ENCODE measurements at places on chromosomes 2 and 18.

DNA sequence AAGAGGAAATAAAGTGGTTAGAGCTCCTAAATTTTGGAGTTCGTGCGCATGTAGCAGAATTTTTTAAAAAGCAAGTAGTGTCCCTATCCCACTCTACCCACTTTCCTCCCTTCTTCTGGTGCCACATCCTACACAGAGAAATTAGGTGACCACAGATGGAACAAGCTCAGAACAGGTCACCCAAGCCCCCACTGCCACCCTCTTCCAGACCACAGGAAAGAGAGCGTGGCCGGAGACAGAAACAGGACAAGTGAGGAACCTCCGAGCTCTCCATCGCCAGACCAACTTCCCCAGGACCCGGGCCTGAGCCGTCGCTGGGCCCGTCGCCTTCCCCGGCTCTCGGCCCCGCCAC is 433 bp downstream of the NPC1 start:
- DNase-seq = no peak

GRCh38 chr2:239726631-239727181 is 298.4 kb downstream of the NDUFA10 start:
- DNase-seq = no peak

DNA sequence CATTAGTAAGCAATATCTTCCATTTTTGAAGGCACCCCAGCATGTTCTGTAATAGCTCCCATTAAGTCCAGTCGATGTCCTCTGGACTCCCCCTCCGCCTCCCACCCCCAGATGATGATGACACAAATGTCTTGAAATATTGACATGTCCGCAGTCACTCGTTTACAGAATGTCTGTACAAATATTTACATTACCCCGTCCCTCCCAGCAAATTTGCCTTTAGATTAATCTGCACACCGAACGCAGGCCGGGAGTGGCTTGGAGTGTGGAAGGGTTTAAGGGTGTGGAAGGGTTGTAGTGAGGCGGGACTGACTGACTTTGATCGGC is 853 bp upstream of the OSBPL6 start:
- no peak for DNase-seq

DNA sequence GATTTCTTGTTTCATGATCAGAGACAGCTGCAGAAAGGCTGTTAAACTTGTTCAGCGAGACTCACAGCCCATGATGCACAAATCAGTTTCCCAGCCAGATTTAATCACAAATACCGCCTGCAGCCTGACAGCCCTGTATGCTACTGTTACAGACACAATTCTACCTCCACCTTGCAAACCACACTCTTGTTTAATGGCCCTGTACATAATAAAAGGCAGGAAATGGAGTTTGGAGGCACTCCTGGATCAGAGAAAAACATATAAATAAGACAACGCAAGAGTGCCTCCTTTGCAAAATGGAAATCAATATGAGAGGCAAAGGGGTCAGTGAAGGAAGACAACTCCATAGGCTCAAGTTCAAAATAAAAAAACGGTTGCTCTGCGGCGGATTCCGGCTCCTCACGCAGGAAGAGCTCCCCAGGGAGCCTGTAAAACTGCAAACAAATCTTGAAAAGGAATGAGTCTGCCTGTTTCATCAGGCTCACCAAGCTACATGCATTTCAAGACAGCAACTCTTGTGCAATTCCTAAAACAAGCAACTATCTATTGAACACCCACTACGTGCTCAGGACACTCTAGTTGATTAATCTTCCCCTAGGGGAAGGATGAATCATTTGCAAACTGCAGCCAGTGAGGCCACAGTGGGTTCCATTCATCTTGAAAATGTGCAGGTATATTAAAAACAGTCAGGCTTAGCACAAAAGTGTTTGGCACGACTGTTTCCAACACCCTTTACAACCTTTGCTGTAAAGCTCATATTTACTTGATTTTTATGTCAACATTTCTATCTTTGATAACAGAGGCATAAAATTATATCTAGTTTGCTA is 37.5 kb downstream of the TBC1D8 start:
- DNase-seq = peak; percentile 99

DNA sequence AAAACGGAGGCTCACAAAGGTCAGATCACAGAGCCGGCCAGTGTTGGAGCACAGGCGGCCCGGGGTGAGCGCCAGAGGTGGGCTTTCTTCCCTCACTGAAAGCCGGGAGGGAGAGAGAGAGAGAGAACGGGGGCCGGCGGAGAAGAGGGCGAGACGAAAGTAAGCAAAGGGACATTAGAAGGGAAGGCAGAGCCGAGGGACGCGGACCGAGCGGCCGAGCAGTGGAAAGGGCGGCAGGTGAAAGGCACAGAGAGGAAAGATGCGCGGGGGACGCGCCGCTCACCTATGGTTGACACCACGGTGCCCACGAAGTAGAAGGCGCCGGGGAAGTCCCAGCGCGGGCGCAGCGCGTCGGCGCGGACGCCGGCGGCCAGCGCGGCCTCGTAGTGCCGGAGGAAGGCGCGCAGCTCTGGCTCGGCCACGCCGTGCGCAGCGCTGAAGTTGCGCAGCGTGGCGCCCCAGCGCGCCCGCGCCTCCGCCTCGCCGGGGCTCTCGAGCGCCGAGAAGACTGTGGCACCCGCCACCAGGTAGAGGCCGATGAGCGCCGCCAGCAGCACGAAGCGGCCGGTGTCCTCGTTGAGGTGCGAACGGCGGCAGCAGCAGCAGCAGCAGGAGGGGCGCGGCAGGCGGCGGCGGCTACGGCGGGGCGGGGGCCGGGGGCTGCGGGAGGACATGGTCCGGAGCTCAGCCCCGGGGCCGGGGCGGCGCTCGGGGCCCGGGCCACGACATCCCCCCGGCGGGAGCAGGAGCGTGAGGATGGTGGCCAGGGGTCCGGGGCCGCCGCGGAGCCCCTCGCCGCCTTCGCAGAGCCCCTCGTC is 166.9 kb downstream of the MSH2 start:
- peak; percentile 6 for DNase-seq

DNA sequence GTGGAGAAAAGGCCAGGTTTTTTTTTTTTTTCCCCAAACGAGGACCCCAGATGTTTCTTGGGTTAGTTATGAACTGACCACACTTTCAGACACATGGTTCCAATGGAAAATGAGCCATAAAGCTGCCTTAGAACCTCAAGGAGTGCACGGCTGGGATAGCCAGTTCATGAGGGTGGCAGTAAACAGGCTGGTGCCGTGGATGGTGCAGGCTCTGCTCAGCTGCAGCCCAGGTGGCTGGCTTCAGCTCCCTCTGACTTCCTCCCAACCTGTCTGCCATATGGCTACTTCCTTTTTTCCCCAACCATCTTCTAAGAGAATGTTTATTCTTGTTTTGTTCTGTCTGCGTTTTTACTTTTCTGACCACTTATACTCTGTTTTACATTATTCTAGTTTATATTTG is 109.8 kb upstream of the LMAN1 start:
- no peak for DNase-seq

DNA sequence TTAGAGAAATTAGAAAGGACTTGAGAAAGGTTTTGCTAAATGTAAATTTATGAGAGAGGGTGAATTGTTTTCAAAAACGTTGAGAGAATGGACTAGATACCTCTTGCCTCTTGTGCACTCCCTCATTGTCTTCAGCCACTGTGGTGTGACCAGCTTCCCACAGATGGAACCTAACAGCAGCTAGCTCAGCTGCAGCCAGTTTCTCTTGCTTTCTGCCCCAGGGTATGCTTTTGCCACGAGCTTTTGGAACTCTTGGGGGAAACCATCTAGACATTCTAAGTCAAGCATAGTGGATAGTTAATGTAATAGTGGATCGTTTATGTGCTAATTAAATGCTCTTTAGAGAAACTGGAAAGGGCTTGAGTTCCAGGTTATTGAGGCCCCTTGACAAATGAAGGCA is 288.2 kb downstream of the CTNNA2 start:
- no peak for DNase-seq

DNA sequence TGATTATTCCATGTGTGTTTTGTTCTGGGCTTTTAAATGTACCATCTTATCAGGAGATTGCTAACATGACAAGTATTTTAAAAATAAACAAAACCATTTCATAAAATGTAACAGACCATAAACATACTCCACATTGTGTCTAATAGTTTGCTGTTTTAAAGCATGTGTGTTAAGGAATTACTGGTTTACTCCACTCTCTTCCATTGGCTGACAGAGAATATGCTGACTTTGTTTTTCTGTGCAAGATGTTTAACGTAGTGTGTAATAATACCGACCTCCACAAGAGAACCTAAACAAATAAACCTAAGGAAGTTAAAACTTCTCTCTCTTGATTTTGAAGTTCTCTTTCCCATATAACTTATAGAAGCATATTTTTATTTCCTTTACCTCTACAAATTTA is 17.0 kb upstream of the TMEM18 start:
- no peak for DNase-seq

- no peak for DNase-seq
Observed at GRCh38 chr18:77061281-77061945, 71.2 kb downstream of the MBP start.

- DNase-seq = peak; percentile 77
Observed at GRCh38 chr18:2932247-2933181, 80.4 kb downstream of the LPIN2 start.

GRCh38 chr2:98548920-98549818 is 59.1 kb downstream of the COA5 start:
- no peak for DNase-seq

DNA sequence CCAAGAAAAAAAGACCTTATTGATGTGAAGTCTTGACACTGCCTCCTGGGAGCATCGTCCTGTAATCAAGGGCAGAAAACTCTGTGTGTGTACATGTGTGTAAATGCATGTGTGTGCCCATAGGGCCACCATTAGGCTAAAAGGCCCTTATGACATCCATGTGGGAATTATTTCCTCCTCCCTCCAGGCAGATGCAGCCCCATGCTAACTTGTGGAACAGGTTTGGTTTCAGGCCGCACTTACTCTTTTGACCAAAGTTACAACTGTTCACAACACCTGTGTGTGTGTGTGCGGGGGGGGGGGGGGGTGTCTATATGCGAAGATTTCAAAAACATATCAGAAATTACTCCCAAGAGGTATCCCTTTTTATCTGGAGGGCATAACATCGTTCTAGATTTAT is 87.4 kb upstream of the SLC14A2 start:
- no peak for DNase-seq

DNA sequence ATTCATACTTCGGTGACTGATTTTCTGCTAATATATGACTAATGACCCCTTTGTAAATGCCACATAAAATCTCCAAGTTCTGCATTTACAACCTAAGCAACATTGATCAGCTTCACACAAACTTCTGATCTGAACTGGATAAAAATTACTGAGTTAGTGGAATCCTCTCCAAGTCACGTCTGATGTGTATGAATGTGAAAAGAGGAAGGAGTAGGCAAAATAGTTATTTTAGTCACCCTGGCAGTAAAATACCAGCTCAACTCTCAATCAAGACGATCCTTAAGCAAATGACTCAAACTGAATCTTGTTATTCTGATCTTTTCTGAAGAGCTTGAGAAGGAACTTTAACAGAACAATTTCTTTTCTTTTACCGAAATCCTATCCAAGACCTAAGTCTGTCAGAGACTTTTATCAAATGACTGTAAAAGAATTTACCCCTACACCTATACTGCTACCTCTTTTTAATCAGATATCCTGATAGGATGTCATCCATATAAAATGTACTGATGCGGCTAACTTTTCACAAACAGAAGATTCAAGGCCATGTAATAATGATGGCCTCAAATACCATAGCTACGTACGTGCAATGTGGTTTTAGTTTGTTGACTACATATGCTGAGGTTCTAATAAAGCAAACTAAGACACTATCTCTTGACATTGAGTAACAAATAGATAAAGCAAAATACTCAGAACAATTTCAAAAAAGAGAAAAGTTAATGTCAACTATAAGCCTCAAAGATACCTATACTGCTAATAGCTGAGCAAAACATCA is 23.7 kb downstream of the CUL3 start:
- DNase-seq = no peak

GRCh38 chr2:584863-585823 is 92.1 kb downstream of the TMEM18 start:
- no peak for DNase-seq

Measured in fibroblast of mammary gland (primary cell).